Right cardiac atrium (tissue), 5 donors: ENCODE measurements at places on chromosomes 2 and 18. TPM values are rescaled to one million over a fixed set of nuclear protein-coding genes. Genes with fewer than 3 reads are reported as not detected.
A peak's percentile ranks its signal among the peaks of the same experiment; 100 is the strongest.

- no peak for DNase-seq
Observed at GRCh38 chr2:1887915-1888314, 143.6 kb upstream of the PXDN start.

DNA sequence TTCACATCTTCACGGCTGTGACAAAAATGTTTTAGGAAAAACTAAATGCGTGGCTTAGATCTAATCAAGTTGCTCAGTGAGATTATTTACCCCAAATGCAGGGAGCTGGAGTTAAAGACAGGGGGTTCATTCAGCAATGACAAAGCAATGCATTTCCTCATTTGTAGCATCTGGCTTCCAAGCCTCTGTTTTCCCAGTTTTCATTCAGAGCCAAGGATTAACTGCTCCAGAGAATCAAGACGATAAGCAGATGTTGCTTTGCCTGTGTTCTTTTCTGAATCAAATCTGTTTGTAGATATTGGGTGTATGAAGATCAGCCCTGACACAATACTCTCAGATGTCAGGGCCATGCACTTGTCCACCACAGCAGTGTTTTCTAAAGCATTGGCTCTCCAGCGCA, 147.4 kb upstream of the SIX2 start:
- no peak for DNase-seq

- DNase-seq: no peak
Observed at GRCh38 chr2:166372046-166372445, 3.7 kb downstream of the SCN9A start.

- DNase-seq: no peak
Observed at GRCh38 chr2:160322320-160322719, 122.2 kb upstream of the ITGB6 start.

DNA sequence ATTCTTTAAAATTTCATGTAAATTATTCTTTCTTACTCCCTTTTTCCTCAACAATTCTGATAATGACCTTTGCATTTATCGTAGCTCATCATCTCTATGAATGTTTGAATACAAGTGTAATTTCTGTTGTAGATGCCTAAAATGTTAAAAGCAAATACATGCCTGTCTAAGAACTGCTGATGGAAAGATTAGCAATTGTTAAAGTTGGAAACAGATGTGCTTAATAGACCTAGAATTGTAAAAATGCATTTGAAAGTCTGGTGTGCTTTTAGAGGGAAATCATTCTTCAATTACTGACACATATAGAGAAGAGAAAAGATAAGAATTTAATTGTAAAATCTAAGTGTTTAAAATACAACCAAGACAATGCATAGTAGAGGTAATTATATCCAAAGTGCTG, 50.4 kb downstream of the CCDC102B start:
- DNase-seq: no peak

DNA sequence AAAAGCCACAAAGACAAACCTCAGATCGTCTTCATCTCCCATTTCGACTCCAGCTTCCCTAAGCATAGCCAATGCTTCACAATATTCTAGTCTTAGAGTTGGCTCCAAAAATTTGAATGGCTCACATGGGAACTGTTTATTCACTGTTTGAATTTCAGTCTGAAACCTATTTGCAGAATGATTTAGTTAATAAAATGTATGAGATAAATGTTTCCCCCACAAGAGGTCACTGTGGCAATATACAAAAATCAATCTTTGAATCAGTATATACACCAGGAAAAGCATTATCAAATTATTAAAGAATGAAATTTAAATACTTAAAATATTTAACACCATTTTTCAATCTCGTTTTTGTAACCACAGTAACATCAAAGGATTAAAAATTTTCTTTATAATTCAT, 40.0 kb upstream of the MCM6 start:
- DNase-seq: no peak

DNA sequence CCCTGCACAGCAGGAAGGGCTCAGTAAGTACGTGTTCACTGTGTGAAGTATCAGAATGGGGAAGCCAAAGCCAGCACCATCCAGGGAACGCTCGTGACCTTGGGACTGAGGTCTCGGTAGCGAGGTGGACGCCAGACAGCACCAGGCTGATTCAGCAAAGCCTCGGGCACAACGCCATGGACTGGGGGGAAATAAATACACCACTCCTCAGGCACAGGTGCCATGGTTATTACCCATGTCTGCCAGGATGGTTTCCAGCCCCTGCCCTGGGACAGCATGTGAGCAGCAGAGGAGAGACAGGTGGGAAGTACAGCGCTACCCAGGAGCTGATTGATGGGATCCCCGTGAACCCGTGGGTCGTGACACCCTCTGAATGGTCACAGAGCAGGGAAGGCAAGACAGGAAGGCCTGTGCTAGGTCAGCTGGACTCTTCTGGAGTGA, 53.0 kb downstream of the REEP1 start:
- peak; percentile 52 for DNase-seq

GRCh38 chr2:222082201-222082600, 216.6 kb downstream of the PAX3 start:
- no peak for DNase-seq

- no peak for DNase-seq
Observed at GRCh38 chr18:45774065-45774521, 50.1 kb downstream of the SLC14A1 start.

DNA sequence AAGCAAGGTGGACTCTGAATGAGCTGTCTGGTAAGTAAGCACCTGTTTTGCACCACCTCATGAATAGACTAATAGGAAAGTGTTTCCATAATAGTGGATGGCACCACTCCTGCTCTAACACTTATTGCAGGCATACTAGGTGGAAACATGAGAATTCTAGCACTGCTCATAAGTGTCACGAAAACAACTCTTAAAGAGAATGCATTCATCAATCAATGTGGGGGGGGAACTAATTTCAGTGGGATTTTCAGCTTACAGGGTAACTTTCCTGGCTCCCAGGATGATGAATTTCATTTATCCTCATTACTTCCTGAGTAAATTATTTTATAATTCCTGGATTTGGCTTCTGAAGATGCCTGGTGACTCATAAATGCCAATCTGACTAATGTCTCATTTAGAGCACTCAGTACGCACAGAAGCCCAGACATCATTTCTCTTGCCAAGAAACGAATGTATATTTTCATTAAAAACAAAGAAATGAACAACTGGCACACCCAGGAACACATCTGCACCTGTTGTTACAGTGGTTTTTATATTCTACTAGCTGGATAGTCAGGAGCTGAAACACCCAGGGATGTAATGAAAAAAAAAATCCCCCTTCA, 129.6 kb downstream of the PID1 start:
- DNase-seq: no peak

- no peak for DNase-seq
Observed at GRCh38 chr2:29618024-29618423, 303.4 kb downstream of the ALK start.

DNA sequence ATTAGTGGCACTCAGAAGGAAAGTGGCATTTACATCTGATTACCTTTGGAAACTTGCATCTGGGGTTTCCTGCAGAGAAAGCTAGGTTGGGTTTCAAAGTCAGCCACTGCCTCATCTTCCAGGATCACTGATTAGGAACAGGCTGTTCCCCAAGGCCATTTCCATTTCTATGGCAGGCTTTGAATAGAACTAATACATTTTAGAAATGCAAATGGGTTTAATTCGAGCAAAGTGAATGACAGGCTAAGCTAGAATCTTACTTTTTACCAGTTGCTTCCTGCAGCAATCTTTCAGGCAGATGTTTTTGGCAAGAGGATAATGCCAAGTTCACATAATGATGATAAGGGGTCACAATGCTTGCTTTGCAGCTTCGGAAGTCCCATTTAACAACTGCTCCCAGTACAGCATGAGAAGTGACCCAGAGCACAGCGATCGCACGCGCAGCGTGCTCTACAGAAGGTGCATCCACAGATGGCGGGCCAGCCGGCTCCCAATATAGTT, 336.7 kb downstream of the LPIN1 start:
- no peak for DNase-seq

DNA sequence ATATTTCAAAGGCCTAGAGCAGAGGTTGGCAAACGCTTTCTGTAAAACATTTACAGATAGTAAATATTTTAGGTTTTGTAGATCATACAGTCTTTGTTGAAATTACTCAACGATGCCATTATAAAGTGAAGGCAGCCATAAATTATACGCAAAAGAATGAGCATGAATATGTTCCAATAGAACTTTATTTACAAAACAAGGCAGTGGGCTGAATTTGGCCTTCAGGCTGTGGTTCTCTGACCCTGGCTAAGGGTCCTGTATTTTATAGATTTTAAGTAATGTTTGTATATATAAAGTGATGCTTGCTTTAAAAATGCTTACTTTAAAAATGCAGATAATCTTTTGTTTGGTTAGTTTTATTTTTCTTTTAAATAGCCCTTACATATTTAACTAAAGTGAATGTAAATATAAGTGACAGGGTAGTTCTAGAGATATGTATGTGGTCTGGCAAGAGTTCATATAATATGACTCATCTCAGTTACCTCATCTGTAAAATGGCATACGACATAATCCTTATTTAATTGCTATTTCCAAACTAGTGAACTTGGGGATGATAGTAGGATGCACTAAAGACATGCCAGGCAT, 51.7 kb upstream of the ATP5MC3 start:
- no peak for DNase-seq

DNA sequence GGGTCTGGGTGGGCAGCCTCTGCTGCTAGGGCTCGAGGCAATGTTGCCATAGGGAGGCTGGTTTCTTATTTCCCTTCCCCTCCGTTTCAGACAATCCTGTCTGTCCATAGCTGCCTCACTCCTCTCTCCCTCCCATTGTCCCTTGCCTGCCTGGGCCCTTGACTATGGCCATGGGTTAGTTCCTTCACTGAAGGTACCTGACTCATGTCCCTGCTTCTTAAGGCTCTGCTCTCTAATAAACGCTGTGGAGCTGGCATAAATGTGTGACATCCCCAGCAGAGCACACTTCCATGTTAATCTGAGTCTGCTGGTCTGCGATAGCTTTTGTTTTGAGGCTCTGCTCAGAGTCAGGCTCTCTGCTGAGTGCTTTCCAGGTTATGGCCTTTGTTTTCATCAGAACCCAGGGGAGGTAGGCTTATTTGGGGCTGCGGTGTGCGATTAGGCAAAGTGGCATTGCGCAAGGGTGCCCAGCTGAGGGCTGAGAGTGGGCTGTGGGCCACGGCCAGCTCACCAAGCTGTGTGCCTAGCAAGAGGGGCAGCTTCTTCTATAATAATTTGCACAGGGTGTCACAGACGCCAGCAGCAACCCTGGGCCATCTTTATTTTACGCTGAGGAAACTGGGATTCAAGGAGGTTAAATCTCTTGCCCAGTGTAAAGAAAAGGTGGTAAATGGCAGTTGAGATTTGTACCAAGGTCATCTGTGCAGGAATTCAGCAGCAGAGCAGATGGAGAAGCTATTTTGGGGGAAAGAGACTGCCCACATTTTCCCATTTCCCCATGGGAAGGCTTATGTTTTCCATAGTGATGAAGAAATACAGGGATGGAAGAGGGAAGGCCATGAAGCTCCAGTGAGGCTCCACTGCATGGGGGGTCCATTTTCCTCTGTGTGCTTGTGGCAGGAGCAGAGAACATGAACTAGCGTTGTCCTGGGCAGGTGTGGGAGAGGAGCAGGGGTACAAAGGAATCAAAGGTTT, 25.6 kb downstream of the MRPL33 start:
- DNase-seq: peak; percentile 65

- DNase-seq: peak; percentile 86
Observed at GRCh38 chr2:70123051-70123828, 36.0 kb downstream of the PCBP1 start.

- no peak for DNase-seq
Observed at GRCh38 chr18:74722237-74722636, 124.6 kb downstream of the ZNF407 start.

SPC25 gene
- 0.46 TPM for total RNA-seq

SERPINB10 gene
- total RNA-seq: not detected

SMAD2 gene
- total RNA-seq: 94.9 TPM

LDLRAD4 gene
- total RNA-seq: 159 TPM
